ENCODE measurements at places on chromosomes 3 and 15.

GRCh38 chr15:64501396-64501715, 41.0 kb downstream of the ZNF609 start:
- no peak for DNase-seq

GRCh38 chr3:38131621-38132369, 5.1 kb downstream of the ACAA1 start:
- DNase-seq = peak; percentile 28

DNA sequence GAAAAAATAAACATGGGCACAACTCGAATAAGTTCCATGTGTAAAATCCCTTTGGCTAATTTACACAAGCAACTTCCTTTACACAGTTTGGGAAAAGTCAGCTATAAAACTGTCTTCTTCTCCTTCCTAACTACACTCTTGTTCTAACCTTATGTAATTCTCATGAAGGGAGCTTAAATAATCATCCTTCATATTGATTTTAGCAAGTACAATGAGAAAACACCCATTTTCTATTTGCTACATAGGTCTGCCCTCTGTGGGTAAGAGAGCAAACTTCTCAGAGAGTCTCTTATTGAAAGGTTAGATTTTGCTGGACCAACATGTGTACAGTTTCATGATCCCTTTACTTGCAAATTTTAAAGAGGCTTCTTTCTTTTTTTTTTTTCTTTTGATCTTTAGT, 398.5 kb downstream of the ROBO1 start:
- no peak for DNase-seq

DNA sequence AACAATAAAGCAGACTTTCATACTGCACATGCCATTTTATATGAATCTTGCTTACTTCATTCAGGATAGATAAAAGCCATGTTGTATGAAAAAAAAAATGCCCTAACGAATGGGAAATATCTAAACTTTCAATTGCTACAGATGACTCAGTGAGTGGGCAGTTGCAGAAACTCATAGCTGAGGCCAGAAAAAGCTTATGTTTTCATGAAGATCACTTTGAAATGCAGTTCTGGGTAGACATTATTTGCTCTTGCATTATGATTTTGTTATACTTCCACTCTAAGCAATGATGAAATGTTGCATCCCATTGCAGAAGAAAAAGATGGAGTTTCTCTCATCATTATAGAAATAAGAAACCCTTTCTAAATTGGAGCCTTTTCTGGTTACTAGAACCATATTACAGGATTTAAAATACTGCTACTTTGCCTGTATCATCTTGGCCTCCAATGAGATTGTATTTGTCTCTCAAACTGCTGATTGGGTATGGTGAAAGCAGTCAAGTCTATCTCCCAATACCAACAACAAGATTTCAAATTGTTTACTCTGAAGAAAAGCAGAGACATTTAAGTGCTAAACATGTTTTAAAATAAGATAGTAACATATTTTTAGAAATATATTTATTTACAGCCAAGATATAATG, 17.0 kb downstream of the PEAK1 start:
- DNase-seq = no peak

DNA sequence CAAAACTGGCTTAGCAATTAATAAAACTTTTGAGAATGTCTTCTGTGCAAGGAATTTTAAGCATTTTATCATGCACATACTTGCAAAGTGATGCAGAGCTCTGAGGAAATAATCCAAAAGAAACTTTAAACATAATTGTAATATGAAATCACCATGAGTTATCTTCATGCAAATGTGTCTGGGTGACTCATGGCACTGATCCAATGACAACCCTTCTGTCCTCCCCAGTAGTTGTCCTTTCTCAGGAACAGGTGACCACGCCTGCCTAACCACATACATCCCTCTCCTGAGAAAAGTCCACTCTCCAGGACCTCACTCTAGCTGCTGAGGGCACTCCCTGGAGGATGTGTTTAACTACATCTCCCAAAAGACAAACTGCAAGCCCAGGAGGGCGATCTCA, 530.6 kb upstream of the IL12A start:
- no peak for DNase-seq

Measured in CD4-positive, alpha-beta T cell treated with Interleukin-4 for 1 hour (primary cell).